Foreskin keratinocyte (primary cell): ENCODE measurements at places on chromosomes 11 and 22. TPM values are rescaled to one million over a fixed set of nuclear protein-coding genes. Genes with fewer than 3 reads are reported as not detected.
A peak's percentile ranks its signal among the peaks of the same experiment; 100 is the strongest.

The GLYAT gene
- polyA plus RNA-seq, result not detected in 2 replicates

The MS4A2 gene
- polyA plus RNA-seq, result not detected in 2 replicates

The CD6 gene
- 0.07 and 0.16 TPM in 2 replicates for polyA plus RNA-seq

The RFPL3 gene
- not detected in 2 replicates for polyA plus RNA-seq

The CABP7 gene
- 0.01 TPM in 1 of 2 replicates, not detected in the other for polyA plus RNA-seq

The KRTAP5-7 gene
- not detected in 2 replicates for polyA plus RNA-seq

The OR8H3 gene
- polyA plus RNA-seq, result not detected in 2 replicates

The EXT2 gene
- polyA plus RNA-seq, result 47.5 and 64.4 TPM in 2 replicates

The MIOX gene
- 0.04 TPM in 1 of 2 replicates, not detected in the other for polyA plus RNA-seq

The CRACR2B gene
- 1.2 and 2.1 TPM in 2 replicates for polyA plus RNA-seq

The SCO2 gene
- polyA plus RNA-seq, result 1.5 and 1.8 TPM in 2 replicates

The MARK2 gene
- polyA plus RNA-seq, result 14.9 and 17.6 TPM in 2 replicates

The ABTB2 gene
- polyA plus RNA-seq, result 0.49 and 0.56 TPM in 2 replicates

The POU2AF2 gene
- polyA plus RNA-seq, result not detected in 2 replicates

The APOBEC3F gene
- 5.7 and 6.5 TPM in 2 replicates for polyA plus RNA-seq

The SCGB1C1 gene
- polyA plus RNA-seq, result not detected in 2 replicates

The NOX4 gene
- 0.03 and 0.12 TPM in 2 replicates for polyA plus RNA-seq

DNA sequence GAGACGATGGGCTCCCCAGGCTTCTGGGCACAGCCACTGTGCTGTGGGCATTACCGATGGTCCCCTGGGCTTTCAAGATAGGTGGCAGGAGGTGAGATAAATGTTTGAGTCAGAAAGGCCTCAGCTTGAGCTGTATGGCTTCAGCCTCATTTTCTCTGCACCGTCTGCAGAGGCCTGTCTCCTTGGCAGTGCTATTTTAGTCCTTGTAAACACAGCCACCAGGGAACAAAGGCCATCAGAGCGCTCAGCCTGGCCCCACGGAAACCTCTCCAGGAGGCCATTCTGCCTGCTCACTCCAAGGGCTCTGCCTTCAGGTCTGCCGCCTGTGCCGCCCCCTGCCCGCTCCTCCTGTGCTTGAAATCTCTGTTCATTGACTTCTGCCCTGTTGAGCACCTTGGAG is 1424.9 kb downstream of the TBC1D22A start:
- no peak for DNase-seq

DNA sequence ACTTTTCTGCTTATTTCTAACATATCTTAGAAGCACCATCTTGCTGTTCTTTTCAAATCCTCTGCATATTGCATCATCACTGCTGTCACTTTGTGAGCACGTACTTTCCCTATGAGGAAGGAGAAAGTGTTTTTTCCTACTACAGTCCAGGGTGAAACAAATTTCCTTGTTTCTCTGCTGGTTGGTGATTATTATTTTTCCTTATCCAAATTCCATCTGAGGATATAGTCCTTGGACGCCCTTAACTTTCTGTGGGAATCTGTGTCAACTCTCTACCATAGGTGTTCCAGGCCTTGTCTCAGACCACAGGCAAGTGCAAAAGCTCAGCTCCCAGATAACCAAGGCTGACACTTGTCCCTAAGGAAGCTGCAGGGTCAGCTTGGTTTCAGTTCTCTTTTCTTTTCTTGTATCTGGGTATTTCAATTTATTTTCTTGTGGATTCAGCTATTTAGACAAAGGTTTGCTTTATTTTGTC is 29.4 kb upstream of the LYVE1 start:
- no peak for DNase-seq

GRCh38 chr11:69536406-69536805 is 54.9 kb downstream of the LINC01488 start:
- no peak for DNase-seq

- no peak for DNase-seq
Observed at GRCh38 chr22:50251477-50252081, 514 bp upstream of the HDAC10 start.

GRCh38 chr11:71211631-71212030 is 40.7 kb downstream of the SHANK2 start:
- no peak for DNase-seq

GRCh38 chr11:33941637-33942160 is 49.8 kb upstream of the LMO2 start:
- DNase-seq, result no peak

DNA sequence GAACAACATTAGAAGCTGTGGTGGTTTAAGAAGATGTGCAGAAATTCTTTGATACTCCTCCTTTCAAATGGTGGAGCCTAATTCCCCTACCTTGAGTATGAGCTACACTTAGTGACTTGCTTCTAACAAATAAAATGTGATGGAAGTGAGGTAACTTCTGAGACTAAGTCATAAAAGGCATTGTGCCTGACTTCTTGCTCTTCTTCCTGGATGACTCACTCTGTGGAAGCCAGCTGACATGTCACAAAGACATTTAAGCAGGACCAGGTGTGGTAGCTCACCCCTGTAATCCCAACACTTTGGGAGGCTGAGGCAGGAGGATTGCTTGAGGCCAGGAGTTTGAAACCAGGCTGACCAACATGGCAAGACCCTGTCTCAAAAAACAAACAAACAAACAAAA is 3.9 kb upstream of the PLA2G3 start:
- peak; percentile 77 for DNase-seq

DNA sequence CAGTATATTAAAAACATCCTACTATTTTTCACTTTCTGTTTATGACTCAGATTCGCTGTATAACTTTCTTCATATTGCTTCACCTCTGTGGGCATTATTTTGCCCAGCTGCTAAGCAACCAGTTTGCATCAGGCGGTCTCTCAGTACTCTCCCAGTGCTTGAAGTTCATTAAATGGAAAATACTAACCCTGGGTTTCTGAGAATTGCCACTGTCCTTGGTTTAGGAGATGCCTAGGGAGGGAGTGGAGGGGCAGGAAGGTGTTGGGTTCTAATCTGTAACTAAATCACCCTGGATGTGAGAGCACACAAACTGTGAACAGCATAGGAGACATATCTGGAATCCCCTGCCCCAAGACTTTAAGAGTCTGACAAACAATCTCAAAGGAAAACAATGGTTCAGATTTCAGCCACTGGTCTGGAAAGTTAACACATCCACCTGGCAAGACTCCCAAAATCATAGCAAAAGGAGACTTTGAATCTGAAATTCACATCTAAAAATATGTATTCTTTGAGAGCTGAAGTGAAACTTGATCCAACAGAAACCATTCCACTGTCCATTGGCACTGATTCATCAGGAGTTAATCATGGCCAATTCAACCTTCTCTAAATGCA is 540.0 kb downstream of the SOX6 start:
- peak; percentile 55 for DNase-seq

DNA sequence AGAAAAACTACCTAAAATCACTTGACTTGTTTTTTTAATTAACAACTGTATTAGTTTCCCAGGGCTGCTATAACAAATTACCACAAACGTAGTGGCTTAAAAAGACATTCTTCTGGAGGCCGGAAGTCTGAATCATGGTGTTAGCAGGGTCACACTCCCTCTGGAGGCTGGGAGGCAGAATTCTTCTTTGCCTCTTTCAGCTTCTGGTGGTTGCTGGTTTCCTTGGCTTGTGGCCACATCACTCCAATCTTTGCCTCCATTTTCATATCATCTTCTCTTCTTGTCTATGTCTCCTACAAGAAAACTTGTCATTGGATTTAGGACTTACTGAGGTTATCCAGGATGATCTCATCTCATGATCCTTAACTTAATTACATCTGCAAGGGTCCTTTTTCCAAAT is 7.4 kb upstream of the INCENP start:
- DNase-seq, result no peak

GRCh38 chr22:47007496-47007895 is 245.0 kb downstream of the TBC1D22A start:
- DNase-seq, result no peak

DNA sequence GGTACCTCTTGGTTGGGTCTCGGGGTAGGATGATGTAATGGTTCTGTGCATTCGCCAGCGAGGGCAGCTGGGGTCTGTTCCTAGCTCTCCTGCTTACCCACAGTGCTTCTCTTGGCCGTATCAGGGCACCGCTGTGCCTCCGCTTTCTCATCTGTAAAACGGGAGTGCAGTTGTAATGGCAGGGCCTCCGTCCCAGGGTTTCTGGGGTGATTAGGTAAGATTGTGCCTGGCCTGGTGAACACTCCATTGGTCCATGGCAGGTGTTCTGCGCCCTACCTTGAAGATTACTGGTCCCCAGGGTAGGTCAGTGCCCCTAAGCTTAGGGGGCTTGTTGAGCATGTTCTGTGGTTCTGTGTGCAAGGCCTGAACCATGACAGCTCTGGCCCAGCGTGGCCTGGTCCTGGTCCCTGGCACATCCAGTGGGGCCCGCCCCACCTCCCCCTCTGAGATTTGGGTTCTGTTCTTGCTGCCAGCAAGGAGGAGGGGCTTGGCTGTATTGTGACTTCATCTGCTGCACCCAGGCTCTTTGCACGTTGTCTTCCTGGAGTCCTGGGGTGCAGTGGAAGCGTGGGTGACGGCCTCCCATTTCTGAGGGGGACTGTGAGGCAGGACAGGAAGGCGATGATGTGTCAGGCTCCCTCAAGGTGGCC is 4.9 kb downstream of the MYRF start:
- no peak for DNase-seq

DNA sequence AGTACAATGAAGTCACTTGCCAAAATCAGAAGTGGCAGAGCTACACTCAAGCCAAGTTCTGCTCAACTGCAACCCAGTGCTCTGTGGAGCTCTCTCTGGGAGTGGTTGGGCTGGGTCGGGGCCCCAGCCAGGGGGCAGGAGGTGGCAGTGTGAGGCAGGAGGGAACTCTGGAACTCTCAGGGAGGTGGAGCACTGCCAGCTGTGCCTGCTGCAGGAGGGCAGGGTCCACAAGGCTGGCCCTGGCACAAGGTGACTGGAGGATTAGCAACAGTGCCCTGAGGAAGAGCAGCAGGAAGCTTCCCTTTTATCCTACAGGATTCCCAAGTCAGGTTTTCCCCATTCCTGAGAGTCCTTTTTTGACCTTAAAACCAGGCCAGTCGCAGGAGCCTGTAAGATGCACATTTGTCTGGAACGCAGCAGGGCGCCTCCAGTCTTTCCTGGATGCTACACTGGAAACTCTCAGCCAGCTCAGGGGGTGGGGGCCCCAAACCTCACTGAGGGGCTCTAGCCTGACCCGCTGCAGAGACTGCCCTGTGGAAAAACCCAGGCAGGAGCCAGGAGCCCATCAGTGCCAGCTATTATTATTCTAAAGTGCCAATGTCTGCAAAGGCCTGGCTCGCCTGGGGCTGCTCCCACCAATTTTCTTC is 31.8 kb downstream of the DKK3 start:
- no peak for DNase-seq

GRCh38 chr11:45096636-45097035 is 49.8 kb upstream of the PRDM11 start:
- no peak for DNase-seq

- no peak for DNase-seq
Observed at GRCh38 chr11:119110439-119110838, 3.3 kb downstream of the C2CD2L start.

DNA sequence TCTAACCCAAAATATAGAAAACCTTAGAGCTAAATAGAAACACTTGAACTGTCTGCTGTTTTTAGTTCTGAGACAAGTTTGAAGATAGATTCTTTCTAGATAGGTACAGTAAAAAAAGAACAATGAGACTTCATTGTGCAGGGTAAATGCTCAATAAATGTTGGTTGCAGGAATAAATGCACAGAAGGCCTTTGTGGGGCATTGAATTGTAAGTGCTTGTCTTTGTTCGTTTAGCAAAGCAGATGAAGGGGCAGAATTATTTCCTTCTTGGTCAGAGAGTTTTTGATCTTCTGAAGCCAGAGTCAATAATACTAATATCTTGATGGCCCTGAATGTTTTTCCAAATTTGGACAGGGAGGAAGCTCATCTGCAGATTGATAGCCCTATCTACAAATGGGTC is 340.4 kb downstream of the OPCML start:
- DNase-seq, result no peak

DNA sequence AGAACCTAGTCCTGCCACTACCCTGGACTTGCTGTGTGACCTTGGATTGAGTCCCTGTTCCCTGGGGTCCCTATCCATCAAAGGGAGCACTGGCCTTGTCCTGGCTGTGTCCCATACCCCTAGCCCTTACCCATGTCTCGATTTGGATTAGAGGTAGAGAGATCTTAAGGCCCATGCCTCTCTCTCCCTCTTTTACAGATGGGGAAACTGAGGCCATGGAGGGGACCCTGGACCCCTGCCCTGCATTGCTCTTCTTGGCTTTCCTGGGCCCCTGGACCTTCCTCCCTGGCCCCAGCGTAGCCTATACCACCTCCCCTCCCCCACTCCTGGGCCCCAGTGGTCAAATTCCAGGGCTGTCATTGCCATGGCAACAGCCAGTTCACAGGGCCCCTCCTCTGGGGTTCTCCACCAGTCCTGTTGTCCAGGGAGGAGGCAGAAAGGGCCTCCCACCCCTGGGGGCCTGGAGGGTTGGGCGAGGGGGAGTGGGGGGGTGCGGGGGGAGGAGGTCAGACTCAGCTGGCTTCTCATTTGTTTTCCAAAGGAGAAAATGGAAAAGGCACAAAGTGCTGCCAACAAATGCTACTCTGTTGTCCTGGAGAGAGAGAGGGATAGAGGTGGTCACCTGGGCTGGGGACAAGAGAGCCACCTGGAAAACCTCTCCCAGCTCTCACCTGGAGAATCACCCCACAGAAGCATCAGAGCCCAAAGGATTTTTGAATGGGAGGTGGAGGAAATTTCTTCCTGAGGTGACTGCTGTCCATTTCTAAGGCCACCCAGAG is 23.3 kb downstream of the ARHGEF17 start:
- DNase-seq, result no peak

DNA sequence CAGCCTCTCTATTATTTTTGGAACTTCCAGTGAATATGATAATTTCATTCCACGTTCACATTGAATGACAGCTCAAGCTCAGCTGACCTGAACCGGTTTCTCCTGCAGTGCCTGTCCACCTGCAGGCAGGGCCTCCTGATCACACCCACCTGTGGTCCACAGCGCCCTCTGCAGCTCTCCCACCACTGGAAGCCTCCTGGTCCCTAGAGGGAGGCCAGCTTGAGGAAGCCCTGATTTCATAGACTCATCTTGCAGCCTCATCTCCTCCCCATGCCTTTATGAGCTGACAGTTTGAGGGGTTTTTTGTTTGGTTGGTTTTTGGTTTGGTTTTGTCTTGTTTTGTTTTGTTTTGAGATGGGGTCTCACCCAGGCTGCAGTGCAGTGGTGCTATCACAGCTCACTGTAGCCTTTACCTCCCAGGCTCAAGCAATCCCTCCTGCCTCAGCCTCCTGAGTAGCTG is 29.9 kb upstream of the MALAT1 start:
- peak; percentile 80 for DNase-seq

GRCh38 chr11:105862736-105863367 is 159.2 kb downstream of the MSANTD4 start:
- peak; percentile 39 for DNase-seq

- DNase-seq, result no peak
Observed at GRCh38 chr22:22856364-22856763, 31.3 kb upstream of the IGLL5 start.

- no peak for DNase-seq
Observed at GRCh38 chr11:77361184-77361583, 59.7 kb upstream of the GDPD4 start.

GRCh38 chr11:6094186-6094585 is 13.3 kb upstream of the OR56B4 start:
- no peak for DNase-seq
